Aorta (tissue), 5 donors: ENCODE measurements at places on chromosomes 4 and X. TPM values are rescaled to one million over a fixed set of nuclear protein-coding genes. Genes with fewer than 3 reads are reported as not detected.

GRCh38 chr4:100014616-100015015, 64.5 kb upstream of the H2AZ1 start:
- no peak overlapping the region for H3K27ac ChIP-seq
- DNase-seq = no peak
- no peaks in the 10 kb centered on the region for H3K4me1 ChIP-seq
- no peaks in the 10 kb centered on the region for H3K36me3 ChIP-seq
- H3K4me3 ChIP-seq = no peak overlapping the region

DNA sequence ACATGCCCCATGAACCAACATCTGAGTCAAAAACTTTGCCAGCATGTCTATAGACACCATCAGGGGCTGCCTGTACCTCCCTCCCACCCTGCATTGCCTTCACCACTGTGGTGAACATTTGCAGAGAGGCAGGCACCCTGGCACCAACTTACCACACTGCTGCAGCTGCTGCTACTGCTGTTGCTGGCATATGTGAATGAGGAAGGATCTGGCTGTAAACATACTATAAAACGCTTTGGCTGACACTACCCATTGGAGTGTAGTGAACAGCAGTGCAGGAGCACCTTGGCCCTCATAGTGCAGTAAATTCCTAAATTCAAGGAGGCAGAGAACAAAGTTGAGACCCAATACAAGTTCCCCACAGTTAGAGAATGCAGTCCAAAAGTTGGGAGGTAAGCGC, 90.6 kb upstream of the SPIN4 start:
- no peak for DNase-seq
- H3K4me1 ChIP-seq = no peaks in the 10 kb centered on the region
- no peaks in the 10 kb centered on the region for H3K36me3 ChIP-seq
- H3K27me3 ChIP-seq = no peaks in the 10 kb centered on the region

Gene KLB
- not detected for total RNA-seq

- no peak overlapping the region for H3K27ac ChIP-seq
- no peaks in the 10 kb centered on the region for H3K27me3 ChIP-seq
- no peak overlapping the region for H3K4me3 ChIP-seq
- DNase-seq = no peak
- H3K36me3 ChIP-seq = no peaks in the 10 kb centered on the region
Measured at GRCh38 chrX:133813971-133814370, 171.4 kb downstream of the GPC3 start.

DNA sequence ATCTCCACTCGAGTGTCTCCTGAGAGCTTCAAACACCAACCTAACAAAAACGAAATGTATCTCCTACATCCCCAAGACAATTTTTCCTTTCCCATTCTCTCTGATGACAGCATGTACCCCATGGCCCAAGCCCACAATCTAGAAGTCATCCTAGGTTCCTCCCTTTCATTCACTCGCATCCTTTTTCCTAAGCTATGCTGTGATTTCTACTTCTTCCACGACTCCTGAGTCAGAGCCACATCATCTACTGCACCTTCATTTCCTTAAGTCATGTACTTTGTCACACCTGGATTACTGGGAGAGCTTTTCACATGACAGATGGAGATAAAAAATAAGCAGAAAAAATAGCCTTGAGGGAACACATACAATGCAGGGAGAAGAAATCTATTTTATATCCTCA, 20.1 kb downstream of the C4orf36 start:
- no peaks in the 10 kb centered on the region for H3K36me3 ChIP-seq
- no peaks in the 10 kb centered on the region for H3K4me1 ChIP-seq

Gene NDST3
- not detected for total RNA-seq

DNA sequence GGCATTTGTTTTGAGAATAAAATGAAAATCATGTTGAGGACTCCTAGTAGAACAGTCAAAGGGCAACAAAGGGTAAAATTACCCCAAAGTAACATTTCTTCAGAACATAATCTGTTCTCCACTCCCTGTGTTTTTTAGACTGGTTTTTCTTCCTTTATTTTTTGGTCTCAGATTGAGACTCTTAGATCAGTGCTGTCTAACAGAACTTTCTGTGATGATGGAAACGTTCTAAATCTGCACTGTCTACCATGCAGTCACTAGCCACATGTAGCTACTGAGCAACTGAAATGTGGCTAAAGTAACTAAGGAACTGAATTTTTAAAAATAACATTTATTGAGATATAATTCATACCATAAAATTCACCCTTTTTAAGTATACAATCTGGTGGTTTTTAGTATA, 19.8 kb downstream of the CASK start:
- no peaks in the 10 kb centered on the region for H3K27me3 ChIP-seq
- no peak overlapping the region for H3K4me3 ChIP-seq
- no peak for DNase-seq
- H3K4me1 ChIP-seq = no peaks in the 10 kb centered on the region

Gene INTU
- 12.1 TPM for total RNA-seq

DNA sequence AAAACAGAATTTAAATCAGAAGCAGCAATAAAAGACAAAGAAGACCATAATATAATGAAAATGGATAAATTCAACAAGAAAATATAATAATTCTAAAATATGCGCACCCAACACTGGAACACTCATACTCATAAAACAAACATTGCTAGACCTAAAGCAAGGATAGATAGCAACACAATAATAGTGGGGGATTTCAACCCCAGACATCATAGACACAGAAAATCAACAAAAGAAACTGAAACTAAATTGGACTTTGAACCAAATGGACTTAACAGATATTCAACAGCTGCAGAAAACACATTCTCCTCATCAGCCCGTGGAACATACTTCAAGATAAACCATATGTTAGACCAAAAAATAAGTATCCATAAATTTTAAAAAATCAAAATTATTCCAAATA, 1552.6 kb downstream of the C4orf33 start:
- no peak overlapping the region for H3K27ac ChIP-seq
- DNase-seq = no peak
- H3K36me3 ChIP-seq = no peaks in the 10 kb centered on the region
- no peak overlapping the region for H3K4me3 ChIP-seq
- H3K27me3 ChIP-seq = no peaks in the 10 kb centered on the region

Gene CLCN3
- 29.1 TPM for total RNA-seq

Gene C1QTNF7
- 12.5 TPM for total RNA-seq

DNA sequence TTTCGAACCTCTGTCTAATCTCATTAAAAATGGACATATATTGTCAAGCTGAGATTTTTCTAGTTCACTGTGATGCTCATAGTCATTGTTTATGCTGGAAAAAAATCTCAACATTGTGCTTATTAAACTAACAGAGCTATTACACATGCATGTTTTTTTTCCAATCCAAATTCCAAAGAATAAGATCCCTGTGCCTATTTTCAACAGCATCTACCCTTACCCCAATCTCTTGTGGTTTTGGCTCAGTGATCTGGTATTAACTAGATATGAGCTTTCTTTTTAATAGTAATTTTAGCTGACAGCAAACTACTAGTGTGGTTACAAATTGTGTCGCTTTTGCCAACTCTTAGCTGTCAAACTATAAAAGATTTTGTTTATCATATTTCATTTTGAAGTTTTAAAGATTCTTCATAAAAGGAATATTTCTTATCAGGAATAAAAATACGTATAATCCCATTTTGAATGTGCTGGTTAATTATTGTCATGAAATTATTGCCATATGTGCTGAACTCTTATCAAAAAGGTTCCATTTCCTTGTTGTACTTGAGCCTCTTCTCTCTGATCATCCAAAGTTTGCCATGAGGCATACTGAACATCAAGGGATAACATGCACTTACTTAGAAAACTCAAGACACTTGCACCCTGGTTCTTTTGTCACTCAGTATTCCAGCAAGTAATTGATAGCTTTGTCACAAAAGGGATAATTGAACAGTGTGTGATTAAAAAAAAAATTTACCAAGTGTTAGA, 241.2 kb downstream of the ARHGAP24 start:
- no peaks in the 10 kb centered on the region for H3K27me3 ChIP-seq
- DNase-seq = no peak
- H3K36me3 ChIP-seq = no peaks in the 10 kb centered on the region

DNA sequence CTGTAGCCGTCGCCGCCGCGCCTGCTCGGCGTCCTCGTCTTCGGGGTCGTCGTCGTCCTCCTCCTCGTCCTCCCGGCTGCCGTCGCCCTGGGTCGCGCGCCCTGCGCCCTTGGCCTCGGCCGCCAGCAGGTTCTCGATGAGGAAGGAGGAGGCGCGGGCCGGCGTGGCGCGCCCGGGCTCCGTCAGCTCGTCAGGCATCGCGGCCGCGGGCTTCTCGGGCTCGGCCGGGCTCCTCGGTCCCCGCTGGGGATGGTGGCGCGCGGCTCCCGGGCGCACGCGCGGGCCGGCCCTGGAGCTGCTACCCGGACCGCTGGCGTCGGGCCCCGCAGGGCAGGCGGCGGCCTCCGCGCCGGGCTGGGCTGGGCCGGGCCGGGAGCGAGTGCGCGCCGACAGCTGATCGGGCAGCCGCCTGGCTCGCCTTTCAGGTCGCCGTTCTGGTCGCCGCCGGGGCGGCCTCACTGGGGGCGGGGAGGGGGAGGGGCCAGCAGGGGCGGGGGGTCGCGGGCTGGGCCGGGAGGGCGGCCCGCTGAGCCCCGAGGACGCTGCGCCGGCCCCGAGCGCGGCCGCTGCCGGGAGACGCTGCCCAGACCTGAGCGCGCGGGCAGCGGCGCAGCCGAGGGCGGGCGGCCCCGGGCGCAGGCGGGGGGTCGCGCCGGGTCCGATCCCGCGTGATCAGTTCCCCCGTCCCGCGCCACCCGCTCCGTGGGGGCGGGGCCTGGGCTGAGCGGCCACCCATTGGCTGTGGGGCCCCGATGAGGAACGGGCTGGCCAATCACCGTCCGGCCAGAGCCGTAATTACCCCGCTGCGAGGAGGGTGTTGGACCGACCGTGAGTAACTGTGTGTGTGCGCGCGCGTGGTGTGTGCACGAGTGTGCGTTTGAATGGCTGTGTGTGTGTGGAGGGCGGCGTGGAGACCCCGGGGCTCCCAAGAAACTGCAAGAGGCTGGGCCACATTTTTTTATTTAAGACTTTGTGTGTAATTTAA, at the start of gene HMX1:
HMX1 (minus strand) TSS at position 423 of the 985 bp plus-strand sequence; CDS start at position 198, 225 bp downstream.
- no peaks in the 10 kb centered on the region for H3K36me3 ChIP-seq
- H3K27me3 ChIP-seq = no peaks in the 10 kb centered on the region
- no peak within 1 kb of the TSS for H3K27ac ChIP-seq
- no peaks in the 10 kb centered on the region for H3K4me1 ChIP-seq

Gene IGSF1
- total RNA-seq = 3.2 TPM

Gene LCORL
- total RNA-seq = 14.7 TPM

DNA sequence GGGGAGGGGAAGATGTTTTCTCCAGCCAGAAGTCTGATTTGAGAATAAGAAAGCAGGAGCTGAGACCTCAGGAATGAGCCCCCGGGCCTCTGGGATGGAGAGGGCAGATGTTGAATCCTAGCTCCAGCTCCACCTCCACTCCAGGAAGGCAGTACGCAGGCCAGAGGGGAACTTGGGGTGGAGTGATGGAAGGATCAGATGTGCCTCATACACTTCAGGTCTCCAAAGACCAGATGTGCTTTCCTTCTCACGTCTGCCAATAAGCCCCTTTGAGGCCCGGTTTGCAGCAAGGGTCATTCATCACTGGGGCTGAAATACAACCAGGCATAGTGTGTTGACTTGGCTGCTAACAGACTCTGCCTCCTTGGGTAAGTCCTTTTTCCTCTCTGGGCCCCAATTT, 28.1 kb downstream of the STARD8 start:
- H3K36me3 ChIP-seq = no peaks in the 10 kb centered on the region
- no peaks in the 10 kb centered on the region for H3K4me1 ChIP-seq
- DNase-seq = no peak
- no peak overlapping the region for H3K4me3 ChIP-seq
- H3K27ac ChIP-seq = no peak overlapping the region

Gene PCDH19
- 4.6 TPM for total RNA-seq

DNA sequence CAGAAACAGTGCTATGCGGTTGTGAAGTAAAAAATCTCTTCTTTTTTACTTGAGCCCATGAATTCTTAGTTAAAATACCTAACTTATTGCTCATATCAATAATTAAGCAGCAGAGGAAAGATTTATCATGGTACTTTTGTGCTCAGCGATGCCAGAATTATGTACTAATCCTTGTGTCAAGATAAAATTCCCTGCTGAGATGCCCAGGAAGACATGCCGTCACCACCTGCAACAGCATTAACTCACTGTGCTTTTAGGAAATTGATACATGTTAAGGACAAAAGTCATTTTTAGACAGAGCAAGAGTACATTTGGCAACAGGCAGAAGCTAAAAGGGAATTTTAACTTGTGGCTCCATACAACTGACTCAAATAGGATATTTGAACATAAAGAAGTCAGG, 138.9 kb downstream of the NPNT start:
- peak overlapping the region; percentile 40 for H3K27ac ChIP-seq
- peaks cover 2% of the 10 kb centered on the region for H3K4me1 ChIP-seq
- DNase-seq = no peak
- no peaks in the 10 kb centered on the region for H3K27me3 ChIP-seq
- no peak overlapping the region for H3K4me3 ChIP-seq
- no peaks in the 10 kb centered on the region for H3K36me3 ChIP-seq

Gene PARM1
- 48.5 TPM for total RNA-seq

Gene IL15
- 10.3 TPM for total RNA-seq

GRCh38 chr4:25569716-25570115, 85.9 kb upstream of the SLC34A2 start:
- no peak for DNase-seq
- H3K4me3 ChIP-seq = no peak overlapping the region
- no peak overlapping the region for H3K27ac ChIP-seq
- no peaks in the 10 kb centered on the region for H3K36me3 ChIP-seq

DNA sequence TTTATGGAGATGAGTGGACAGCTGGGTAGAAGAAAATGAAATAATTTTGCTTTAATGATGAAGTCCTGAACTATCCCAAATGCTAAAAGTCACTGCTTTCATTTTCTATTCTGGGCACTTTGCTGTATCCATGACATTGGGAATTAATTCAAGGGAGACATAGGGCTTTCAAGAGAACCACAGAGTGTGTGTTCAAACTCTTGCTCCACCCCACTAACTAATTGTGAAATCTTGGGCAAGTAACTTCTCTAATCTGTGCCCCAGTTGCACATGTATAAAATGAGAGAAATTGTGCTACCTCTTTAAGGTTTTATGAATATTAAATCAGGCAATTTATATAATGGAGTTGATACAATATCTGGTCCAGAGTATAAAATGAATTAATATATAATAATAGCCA, 1422.0 kb downstream of the ADGRL3 start:
- no peaks in the 10 kb centered on the region for H3K36me3 ChIP-seq
- DNase-seq = no peak
- H3K27me3 ChIP-seq = no peaks in the 10 kb centered on the region

- no peaks in the 10 kb centered on the region for H3K4me1 ChIP-seq
- no peaks in the 10 kb centered on the region for H3K27me3 ChIP-seq
- H3K27ac ChIP-seq = no peak overlapping the region
- no peaks in the 10 kb centered on the region for H3K36me3 ChIP-seq
Measured at GRCh38 chrX:20374450-20374849, 107.7 kb upstream of the RPS6KA3 start.

GRCh38 chr4:26074712-26075430, 160.9 kb downstream of the SMIM20 start:
- DNase-seq = peak; percentile 67
- no peak overlapping the region for H3K27ac ChIP-seq
- H3K27me3 ChIP-seq = no peaks in the 10 kb centered on the region
- no peaks in the 10 kb centered on the region for H3K36me3 ChIP-seq
- H3K4me1 ChIP-seq = no peaks in the 10 kb centered on the region
- no peak overlapping the region for H3K4me3 ChIP-seq
